Activated naive CD4-positive, alpha-beta T cell treated with anti-CD3 and anti-CD28 coated beads, Interleukin-2, amount 50 U/mL, for 16 hours (primary cell): ENCODE measurements at places on chromosomes 1 and 21.
A peak's percentile ranks its signal among the peaks of the same experiment; 100 is the strongest.

DNA sequence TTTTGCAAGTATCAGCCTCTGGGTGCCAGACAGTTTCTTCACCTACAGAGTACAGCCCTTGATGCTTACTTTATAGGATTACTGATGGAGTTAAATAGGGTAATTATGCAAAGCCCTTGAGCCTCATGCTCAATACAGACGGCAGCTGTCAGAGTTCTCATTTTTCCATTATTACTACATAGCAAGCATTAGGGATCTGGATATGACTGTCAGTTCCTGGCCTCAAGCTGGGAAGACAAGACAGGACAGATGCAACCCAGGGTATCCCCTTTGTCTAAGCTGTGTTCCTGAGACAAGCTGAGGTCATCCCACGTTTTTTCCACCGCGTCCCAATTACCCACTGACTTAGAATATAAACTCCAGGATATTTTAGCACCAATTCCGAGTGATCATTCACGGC lies 94.4 kb downstream of the SLC35F3 start:
- DNase-seq, result no peak

DNA sequence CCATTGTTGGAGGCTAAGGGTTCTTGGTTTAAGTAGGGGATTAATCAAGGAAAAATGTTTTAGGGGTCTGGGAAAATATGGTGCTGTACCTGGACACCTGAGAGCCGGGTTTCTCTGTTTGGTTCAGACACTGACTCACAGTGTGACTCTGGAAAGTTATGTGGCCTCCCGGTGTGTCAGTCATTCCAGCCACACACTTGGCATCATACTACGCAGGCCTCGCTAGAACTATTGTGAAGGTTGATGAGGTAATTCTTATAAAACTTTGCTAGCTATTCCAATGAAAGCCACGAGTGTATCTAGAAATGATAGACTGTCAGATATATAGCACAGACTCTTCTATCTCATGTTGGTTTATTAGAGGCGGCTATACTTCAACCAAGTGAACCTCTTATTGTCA lies 4.8 kb upstream of the CAMSAP2 start:
- no peak for DNase-seq

DNA sequence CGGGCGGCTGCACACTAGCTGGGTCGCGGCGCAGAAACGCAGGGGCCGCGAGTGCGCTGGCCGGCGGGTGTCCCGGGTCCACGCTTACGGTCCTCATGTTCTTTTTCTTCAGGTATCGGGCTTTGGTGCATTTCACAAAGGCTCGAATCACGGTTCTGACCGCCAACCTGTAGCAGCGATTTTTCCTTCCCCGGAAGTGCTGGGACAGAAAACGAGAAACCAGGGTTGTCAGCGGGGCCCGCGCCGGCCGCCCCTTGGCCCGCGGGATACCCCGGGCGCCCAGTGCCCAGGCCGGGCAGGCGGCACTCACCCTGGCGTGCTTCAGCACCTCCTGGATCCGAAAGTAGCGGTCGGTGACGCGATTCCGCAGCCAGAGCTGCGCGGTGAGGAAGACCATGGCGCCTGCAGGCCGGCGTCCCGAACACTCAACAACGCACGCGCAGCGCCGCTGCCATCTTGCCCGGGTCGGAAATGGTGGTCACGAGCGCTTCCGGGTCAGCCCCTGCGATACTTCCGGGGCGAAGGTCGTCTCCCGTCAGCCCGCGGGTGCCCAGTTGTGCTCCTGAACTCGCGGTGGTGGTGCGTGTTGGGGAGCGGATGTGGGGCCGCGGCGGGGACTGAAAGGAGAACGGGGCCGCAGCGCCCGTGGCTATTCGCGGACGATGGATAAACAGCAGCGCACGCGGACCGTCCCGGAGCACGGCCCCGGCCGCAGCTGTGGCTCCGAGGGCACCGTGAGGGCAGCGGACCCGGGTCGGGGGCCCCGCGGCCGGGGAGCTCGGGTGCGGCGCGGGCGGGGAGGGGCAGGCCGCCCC lies at the start of gene MRPL20:
Gene MRPL20, minus strand, starts transcription at position 473 of the 815 bp plus-strand sequence. Its CDS starts 76 bp downstream, at position 397.
- DNase-seq, result peak; percentile 96

DNA sequence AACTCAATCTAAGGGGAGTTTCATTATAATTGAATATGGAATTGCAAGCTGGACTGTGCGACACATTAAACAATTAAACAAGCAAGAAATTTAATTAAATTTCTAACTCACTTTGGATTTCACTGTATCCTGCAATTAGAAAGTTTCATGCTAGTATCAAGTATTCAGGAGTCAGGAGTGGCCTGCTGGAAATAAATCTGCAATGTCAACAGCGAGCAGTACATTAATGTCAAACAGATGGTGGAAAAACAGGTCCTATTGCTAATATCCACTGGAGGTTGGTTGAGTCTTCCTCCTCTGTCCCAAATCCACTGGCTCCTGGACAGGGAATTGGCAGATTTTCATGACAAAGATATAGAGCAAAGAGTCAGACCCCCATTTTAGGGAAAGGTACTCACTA lies 237.1 kb downstream of the VAV3 start:
- DNase-seq, result no peak

GRCh38 chr1:24161270-24161669 lies 18.3 kb upstream of the IL22RA1 start:
- no peak for DNase-seq

GRCh38 chr1:75265792-75266191 lies 131.6 kb downstream of the LHX8 start:
- no peak for DNase-seq

- DNase-seq, result no peak
These were observed 4.6 kb downstream of the PKLR start for GRCh38 chr1:155296661-155297060.

- DNase-seq, result no peak
These were observed 597 bp downstream of the HORMAD1 start for GRCh38 chr1:150720098-150720497.

GRCh38 chr1:230067871-230068620 lies 1.0 kb downstream of the GALNT2 start:
- DNase-seq, result peak; percentile 23

- DNase-seq, result no peak
These were observed 45.7 kb upstream of the CACYBP start for GRCh38 chr1:174954073-174954460.

- DNase-seq, result no peak
These were observed 69.6 kb downstream of the DHRS3 start for GRCh38 chr1:12548279-12548972.

- no peak for DNase-seq
These were observed 51.3 kb upstream of the GJA5 start for GRCh38 chr1:147811751-147812150.

DNA sequence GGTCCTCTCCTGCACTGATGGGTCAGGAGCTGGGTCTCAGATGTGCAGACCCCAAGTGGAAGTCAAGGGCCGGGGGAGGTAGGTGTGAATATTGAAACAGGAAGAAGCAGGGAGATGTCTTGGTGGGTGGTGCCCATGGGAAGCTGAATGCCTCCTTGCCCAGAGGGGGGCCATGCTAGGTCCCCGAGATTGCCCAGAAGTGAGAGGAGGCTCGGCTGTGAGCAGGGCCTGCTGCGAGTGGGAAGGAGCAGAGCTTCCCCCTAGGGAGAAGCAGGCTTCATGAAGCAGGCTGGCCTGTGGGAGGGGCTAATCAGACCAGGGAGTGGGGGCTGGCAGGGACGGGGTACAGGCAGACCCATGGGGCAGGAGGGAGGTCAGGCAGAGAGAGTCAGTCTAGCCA lies 87.6 kb downstream of the ACTL8 start:
- DNase-seq, result no peak

- DNase-seq, result no peak
These were observed 52.0 kb downstream of the EYA3 start for GRCh38 chr1:28036431-28036830.

DNA sequence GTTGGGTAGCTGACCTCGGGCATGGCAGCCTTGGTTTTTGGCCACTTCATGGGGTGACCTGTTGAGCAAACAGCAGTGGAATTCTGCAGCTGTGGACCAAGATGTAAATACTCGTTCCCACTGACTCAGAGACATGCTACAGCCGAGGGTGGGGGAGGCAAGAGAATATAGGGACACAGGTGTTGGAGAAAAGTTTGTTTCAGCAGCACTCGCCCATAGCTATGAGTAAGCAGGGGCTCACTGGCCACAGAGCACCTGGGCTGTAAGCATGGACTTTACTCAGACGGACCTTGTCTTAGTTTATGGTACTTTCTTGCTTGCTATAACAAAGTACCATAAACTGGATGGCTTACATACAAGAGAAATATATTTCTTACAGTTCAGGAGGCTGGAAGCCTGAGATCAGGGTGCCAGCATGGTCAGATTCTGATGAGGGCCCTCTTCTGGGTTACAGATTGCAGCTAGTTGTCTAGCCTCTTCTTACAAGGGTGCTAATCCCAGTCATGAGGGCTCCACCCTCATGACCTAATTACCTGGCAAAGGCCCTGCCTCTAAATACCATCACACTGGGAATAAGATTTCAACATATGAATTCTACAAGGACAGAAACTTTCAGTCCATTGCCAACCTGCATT lies 437.2 kb upstream of the DAB1 start:
- no peak for DNase-seq

GRCh38 chr1:77680173-77680572 lies 2.3 kb downstream of the ZZZ3 start:
- no peak for DNase-seq

GRCh38 chr1:96076589-96076988 lies 645.0 kb upstream of the PTBP2 start:
- DNase-seq, result no peak

GRCh38 chr1:160550572-160551034 lies 27.5 kb upstream of the SLAMF6 start:
- peak; percentile 55 for DNase-seq

DNA sequence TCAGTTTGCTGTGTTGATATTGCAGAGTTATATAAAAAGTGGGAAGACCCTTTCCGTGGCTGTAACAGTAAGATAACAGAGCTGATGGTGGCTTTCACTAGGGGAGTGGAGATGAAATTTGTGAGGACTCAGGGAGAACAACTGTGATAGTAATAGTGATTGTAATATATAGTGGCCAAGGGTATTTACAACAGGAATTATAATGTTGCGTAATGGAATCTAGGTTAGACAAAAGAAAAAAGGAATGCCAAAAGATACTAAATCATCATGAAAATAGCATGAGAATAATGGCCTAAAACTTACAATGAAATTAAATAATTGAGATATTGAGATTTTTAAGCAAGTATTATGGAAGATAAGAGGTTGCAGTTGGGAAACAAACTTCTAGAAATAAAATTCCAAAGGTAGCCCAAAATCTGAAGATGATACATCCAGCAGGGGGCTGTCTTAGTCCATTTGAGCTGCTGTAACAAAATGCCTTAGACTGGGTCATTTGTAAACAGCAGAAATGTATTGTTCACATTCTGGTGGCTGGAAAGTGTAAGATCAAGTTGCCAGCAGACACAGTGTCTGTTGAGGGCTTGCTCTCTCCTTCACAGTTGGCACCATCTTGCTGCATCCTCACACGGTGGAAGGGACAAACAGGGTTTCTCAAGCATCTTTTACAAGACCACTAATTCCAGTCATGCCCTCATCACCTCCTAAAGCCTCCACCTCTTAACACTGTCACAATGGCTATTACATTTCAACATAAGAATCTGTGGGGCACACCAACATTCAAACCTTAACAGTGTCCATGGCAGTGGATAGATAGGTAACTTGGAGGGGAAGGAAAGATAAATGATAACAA lies 711.2 kb downstream of the MRPL39 start:
- DNase-seq, result no peak

GRCh38 chr1:66730462-66730861 lies 21.8 kb upstream of the DYNLT5 start:
- DNase-seq, result no peak

DNA sequence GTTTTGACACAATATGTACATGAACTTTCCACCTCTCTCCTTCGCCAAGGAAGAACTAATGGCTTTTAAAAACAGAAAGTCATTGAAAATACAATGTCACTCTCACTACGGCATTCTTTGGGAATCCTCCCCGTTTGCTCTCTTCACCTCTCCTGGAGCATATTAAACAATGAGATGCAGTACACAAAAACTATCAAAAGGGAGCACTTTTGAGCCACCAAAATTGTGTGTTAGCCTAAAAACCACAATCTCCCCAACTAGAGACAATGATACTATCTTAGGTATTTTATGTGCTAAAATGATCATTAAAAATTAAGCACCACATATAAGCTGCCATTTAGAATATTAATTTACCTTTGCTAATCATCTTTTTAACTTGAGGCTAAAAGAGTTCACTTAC lies 425.5 kb downstream of the KCTD3 start:
- DNase-seq, result no peak

DNA sequence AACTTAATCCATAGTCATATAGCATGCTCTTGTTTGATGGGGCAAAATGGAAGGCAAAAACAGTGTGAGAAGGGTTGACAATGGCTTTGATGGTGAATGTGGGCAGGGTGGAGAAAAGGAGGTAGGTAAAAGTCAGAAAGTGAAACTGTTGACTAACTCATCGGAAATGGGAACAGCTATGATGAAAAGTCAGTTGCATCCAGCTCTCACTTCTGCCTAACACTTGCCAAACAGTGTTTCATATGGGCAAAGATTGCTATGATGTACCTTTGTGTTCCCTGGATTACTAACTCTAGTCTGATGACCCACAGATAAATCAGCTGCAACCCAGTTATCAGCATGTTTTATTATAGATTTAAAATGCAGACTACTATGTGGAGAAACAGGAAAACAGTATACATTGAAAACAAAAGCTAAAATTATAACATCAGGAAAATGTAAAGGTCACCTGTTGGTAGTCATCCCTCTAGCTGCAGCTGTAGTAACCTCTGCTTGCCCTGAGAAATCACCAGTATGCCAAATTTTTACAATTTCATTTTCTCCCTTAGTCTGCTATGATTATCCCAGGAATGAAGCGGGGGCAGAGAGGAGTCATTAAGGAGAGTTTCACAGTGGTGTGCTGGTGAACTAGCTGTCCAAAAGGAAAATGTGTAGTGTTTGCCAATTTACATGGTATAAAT lies 11.7 kb downstream of the TNFSF18 start:
- DNase-seq, result no peak

GRCh38 chr1:41812453-41812852 lies 106.3 kb downstream of the HIVEP3 start:
- no peak for DNase-seq

DNA sequence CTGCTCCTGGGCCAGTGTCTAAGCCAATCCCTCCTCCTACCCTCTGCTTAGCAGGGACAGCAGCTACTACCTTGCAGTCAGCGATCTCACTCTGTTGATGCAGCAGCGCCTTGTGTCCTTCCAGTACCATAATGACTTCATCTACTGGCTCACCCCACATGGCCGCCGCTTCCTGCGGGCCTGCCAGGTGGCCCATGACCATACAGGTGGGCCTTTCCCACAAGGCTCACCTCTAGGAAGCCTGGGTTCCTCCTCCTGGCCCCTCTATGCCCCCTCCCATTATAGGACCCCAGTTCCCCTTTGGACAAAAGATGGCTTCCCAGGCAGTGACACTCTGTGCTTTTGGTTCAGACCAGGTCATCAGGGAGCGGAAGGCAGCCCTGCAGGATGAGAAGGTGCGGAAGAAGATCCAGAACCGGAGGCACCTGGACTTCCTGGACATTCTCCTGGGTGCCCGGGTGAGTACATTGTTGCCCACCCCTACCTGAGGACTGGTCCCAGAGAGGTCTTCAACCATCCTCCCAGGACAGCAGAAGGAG lies 15.1 kb downstream of the CYP4B1 start:
- DNase-seq, result no peak

- DNase-seq, result no peak
These were observed 83.5 kb upstream of the CDC42BPA start for GRCh38 chr1:227401562-227402342.

- DNase-seq, result no peak
These were observed 10.4 kb upstream of the PPT1 start for GRCh38 chr1:40107290-40107959.
